ENCODE measurements at places on chromosomes 1 and 21. TPM values are rescaled to one million over a fixed set of nuclear protein-coding genes. Genes with fewer than 3 reads are reported as not detected.

- no peaks in the 10 kb centered on the region for H3K4me1 ChIP-seq
- H3K27ac ChIP-seq = no peak overlapping the region
- H3K27me3 ChIP-seq = no peaks in the 10 kb centered on the region
- no peaks in the 10 kb centered on the region for H3K36me3 ChIP-seq
- no peak for DNase-seq
- H3K4me3 ChIP-seq = no peak overlapping the region
Observed at GRCh38 chr1:227124473-227124872, 184.4 kb downstream of the COQ8A start.

DNA sequence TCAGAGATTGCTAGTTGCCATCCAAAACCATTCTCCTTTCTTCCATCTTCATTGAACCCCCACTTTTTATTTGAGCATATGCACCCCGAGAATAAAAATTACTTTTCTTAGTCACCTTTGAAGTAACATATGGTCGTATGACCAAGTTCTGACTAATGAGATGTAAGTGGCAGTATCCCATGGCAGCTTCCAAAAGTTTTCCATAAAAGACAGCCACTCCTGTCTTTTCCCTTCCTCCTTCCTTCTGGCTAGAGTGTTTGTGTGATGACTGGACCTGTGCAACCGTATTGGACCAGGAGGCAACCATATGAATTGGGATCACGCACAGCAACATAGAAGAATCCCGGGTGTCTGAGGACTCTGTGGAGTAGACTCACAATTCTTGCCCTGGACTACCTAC is 41.1 kb upstream of the CCSAP start:
- H3K27ac ChIP-seq = no peak overlapping the region
- no peak for DNase-seq
- no peaks in the 10 kb centered on the region for H3K27me3 ChIP-seq
- no peaks in the 10 kb centered on the region for H3K36me3 ChIP-seq

DNA sequence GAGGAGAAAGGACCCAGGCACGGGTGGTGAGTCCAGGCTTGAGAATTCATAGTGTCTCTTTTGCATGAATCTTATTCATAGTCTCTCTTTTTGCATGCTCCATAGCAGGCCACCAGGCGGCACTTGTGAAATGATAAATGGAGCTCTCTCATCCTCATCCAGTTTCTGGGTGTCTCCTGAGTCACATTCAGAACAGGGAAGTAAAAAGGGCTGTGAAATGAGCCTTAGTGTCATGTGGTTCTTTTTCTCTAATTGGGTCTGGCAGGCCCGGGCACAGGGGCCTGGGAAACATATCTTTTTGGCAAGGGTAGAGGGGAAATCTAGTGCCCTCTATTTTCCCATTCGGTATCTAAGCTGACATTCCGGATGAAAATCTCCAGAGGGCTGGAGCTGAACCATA is 19.1 kb upstream of the NCF2 start:
- peak; percentile 77 for DNase-seq
- H3K4me1 ChIP-seq = peaks cover 36% of the 10 kb centered on the region
- H3K27me3 ChIP-seq = no peaks in the 10 kb centered on the region
- no peaks in the 10 kb centered on the region for H3K36me3 ChIP-seq
- no peak overlapping the region for H3K4me3 ChIP-seq

GRCh38 chr1:24786191-24786590 is 40.9 kb downstream of the CLIC4 start:
- DNase-seq = no peak
- no peaks in the 10 kb centered on the region for H3K27me3 ChIP-seq
- peak overlapping the region; percentile 13 for H3K27ac ChIP-seq
- no peak overlapping the region for H3K4me3 ChIP-seq
- H3K36me3 ChIP-seq = no peaks in the 10 kb centered on the region
- peaks cover 41% of the 10 kb centered on the region for H3K4me1 ChIP-seq

- DNase-seq = no peak
- H3K4me1 ChIP-seq = peaks cover 14% of the 10 kb centered on the region
- no peak overlapping the region for H3K27ac ChIP-seq
- no peaks in the 10 kb centered on the region for H3K27me3 ChIP-seq
- no peak overlapping the region for H3K4me3 ChIP-seq
- peaks cover 14% of the 10 kb centered on the region for H3K36me3 ChIP-seq
Observed at GRCh38 chr1:165887877-165888551, 60.6 kb downstream of the UCK2 start.

- no peaks in the 10 kb centered on the region for H3K27me3 ChIP-seq
- no peak overlapping the region for H3K27ac ChIP-seq
- DNase-seq = no peak
Observed at GRCh38 chr1:167605576-167605975, 24.5 kb upstream of the RCSD1 start.

DNA sequence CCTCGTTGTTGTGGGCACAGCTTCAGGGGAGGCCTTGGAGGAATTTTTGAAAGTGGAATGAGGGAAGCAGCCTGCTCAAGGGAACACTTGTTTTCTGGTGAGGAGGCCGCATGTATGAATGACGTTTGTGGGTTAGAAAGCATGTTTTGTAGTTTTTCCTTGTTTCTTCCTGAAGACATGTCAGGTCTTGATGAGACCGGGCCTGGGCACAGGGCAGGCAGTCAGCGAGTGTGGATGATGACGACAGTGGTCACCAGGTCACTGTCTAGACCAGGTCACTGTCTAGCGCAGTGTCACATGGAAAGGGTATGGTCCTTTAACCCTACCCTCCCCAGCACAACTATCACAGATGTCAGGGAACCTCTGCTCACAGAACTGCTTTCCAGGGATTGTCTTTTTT is 7.3 kb downstream of the PSEN2 start:
- H3K27me3 ChIP-seq = no peaks in the 10 kb centered on the region
- no peak overlapping the region for H3K27ac ChIP-seq
- peaks cover 48% of the 10 kb centered on the region for H3K36me3 ChIP-seq
- H3K4me3 ChIP-seq = no peak overlapping the region

GRCh38 chr1:18407166-18408045 is 73.3 kb upstream of the KLHDC7A start:
- H3K4me3 ChIP-seq = no peak overlapping the region
- no peaks in the 10 kb centered on the region for H3K4me1 ChIP-seq
- H3K27ac ChIP-seq = no peak overlapping the region
- H3K36me3 ChIP-seq = no peaks in the 10 kb centered on the region
- no peak for DNase-seq
- peaks cover 7% of the 10 kb centered on the region for H3K27me3 ChIP-seq

DNA sequence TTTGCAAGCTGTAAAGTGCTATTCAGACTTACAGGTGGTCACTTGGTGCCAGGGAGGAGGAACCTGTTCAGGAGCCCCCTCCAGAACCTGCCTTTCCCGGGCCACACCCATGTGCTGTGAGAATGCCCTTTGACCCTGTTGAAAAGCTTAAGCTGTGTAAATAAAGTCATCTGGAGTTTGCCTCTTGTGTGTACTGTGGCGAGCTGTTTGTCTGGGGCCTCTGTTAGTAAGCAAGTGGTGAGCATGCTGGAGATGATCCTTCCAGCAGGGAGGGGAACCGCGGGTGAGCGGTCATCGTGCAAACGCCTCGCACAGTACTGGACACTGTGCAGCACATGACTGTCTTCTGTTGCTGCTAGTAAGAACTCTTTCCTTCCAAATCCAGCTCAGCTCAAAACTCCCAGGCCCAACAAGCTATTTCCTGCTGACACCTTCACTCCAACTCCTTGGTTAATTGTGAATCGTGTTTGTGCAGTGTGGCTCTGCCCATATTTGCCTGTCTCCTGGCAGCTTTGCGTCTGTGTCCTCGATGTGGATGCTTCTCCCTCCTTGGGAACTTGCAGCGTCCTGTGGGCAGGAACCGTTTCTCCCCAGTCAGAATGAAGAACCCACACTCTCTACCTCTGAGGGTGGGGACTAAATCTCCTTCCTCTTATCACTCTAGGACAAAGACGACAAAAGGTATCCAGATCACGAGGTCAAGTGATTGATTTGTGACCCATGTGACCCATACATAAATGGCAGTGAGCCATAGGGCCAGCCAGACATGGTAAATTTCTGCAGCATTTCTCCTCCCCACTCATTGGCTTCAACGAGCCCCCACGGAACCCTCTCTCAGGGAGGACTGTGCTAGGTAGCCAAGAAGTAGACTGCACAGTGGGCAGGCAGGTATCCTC is 13.9 kb upstream of the BTG2 start:
- H3K36me3 ChIP-seq = no peaks in the 10 kb centered on the region
- H3K4me1 ChIP-seq = peaks cover 52% of the 10 kb centered on the region
- no peaks in the 10 kb centered on the region for H3K27me3 ChIP-seq
- H3K27ac ChIP-seq = peak overlapping the region; percentile 96

- H3K36me3 ChIP-seq = no peaks in the 10 kb centered on the region
- no peak overlapping the region for H3K4me3 ChIP-seq
- no peaks in the 10 kb centered on the region for H3K27me3 ChIP-seq
- H3K4me1 ChIP-seq = peaks cover 12% of the 10 kb centered on the region
- H3K27ac ChIP-seq = no peak overlapping the region
Observed at GRCh38 chr1:41758500-41758899, 160.2 kb downstream of the HIVEP3 start.

DNA sequence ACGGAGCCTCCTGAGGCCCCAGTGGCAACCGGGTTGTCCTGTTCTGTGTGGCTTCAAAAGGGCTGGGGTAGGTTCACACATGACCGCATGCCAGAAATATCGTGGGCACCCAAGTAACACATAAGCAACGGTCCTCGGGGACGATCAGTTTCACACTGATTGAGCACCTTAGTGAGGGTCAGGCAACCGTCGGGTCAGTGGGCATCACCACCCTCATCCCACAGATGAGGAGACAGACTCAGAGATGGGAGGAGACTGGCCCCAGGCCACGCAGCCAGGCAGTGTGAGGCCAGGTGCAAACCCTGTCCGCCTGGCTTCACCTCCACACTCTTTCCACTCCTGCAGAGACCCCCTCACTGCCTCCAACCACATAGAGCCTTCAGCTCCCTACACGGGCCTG is 309.8 kb downstream of the MATN1 start:
- no peaks in the 10 kb centered on the region for H3K36me3 ChIP-seq
- peaks cover 21% of the 10 kb centered on the region for H3K27me3 ChIP-seq
- no peaks in the 10 kb centered on the region for H3K4me1 ChIP-seq
- no peak for DNase-seq

- no peaks in the 10 kb centered on the region for H3K4me1 ChIP-seq
- peaks cover 5% of the 10 kb centered on the region for H3K27me3 ChIP-seq
- no peak for DNase-seq
- H3K36me3 ChIP-seq = no peaks in the 10 kb centered on the region
Observed at GRCh38 chr1:36510418-36510817, 27.7 kb upstream of the CSF3R start.

GRCh38 chr1:119546641-119547040 is 39.6 kb downstream of the HSD3B1 start:
- no peaks in the 10 kb centered on the region for H3K27me3 ChIP-seq
- H3K27ac ChIP-seq = no peak overlapping the region
- no peak overlapping the region for H3K4me3 ChIP-seq
- H3K4me1 ChIP-seq = no peaks in the 10 kb centered on the region
- no peaks in the 10 kb centered on the region for H3K36me3 ChIP-seq

DNA sequence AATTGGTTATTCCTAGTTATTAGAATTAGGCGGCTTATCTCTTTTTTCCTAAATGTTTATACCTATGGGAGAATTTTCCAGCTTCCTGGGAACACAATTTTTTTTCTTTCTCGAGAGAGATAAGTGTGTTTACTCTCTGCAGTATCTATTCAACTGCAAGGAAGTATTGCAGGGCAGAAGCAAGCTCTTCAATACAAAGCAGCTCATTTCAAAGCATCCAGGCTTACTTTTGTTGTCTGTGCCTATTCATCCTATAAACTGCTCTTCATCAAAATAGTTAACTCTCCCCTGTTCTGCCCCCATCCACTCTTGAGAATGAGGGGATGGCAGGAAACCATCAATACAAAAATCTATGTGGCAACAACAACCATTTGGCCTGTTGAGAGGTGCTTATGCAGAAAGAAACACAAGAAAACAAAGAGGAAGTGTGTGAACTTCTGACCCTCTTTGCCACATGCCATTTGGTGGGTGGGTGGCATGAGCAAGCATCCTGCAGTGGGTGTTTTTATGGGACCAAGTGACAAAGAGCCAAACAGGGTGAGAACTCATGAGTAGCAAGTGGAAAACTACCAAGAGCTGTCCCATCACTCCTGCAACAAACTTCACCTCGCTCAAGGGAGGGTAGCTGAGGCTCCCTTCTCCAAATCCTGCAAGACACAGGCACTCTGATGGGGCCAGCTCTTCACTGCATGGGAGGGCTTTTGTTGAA is 50.6 kb upstream of the MRPS6 start:
- no peak overlapping the region for H3K27ac ChIP-seq
- no peaks in the 10 kb centered on the region for H3K36me3 ChIP-seq
- H3K27me3 ChIP-seq = no peaks in the 10 kb centered on the region
- no peak overlapping the region for H3K4me3 ChIP-seq

DNA sequence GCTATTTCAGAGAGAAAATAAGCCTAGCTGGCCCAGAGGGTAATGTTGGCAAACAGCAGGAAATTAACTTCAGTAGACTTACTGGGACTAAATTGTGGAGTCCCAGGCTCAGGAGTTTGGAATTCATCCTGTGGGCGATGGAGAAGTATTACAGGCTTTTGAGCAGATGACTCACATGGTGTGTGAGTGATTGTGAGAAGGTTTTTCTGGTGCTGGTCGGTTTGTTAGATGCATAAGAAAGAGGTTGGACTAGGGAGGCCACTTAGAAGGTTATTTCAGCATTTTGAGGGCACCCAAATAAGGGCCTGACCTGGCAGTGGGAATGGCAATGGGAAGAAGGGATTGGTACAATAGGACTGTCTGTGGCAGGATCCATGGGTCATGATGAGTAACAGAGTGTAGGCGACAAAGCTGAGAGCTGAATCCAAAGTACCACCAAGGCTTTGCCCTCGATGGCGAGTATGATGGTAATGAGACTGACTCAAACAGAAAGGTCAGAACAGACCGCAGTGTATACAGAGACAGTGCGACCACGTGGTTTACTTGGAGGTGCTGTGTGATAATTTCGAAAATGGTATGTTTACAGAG is 69.2 kb upstream of the KIF26B start:
- no peaks in the 10 kb centered on the region for H3K27me3 ChIP-seq
- no peak for DNase-seq
- H3K36me3 ChIP-seq = no peaks in the 10 kb centered on the region
- H3K27ac ChIP-seq = no peak overlapping the region

- H3K27me3 ChIP-seq = no peaks in the 10 kb centered on the region
- H3K4me1 ChIP-seq = peaks cover 36% of the 10 kb centered on the region
- H3K4me3 ChIP-seq = no peak overlapping the region
- H3K27ac ChIP-seq = no peak overlapping the region
- peak; percentile 34 for DNase-seq
Observed at GRCh38 chr1:30740251-30741238, 17.0 kb downstream of the LAPTM5 start.

DNA sequence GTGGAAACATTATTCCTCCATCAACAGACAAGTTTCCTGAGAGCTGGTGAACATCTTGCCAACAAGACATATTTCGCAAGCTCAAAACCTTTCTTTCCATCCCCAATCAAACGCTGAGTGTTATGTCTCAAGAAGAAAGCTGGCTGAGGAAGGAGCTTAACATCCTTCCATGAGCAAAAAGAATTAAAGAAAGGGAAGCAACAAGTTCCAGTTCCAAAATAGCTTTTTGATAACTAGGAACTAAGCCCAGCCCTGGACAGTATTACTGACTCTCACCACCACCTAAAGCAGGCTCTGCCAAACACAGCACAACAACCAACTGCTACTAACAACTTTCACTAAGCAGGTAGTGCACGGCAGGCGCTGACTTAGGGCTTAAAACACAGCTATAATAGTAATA is 50.2 kb downstream of the CAPZB start:
- peak overlapping the region; percentile 82 for H3K27ac ChIP-seq
- no peak overlapping the region for H3K4me3 ChIP-seq
- no peaks in the 10 kb centered on the region for H3K27me3 ChIP-seq

The GUCA2A gene
- not detected for total RNA-seq

The FNDC7 gene
- not detected for total RNA-seq

The CNIH3 gene
- total RNA-seq = 2.1 TPM

The NT5C1A gene
- total RNA-seq = not detected
